ENCODE measurements at places on chromosomes 5 and 9.

DNA sequence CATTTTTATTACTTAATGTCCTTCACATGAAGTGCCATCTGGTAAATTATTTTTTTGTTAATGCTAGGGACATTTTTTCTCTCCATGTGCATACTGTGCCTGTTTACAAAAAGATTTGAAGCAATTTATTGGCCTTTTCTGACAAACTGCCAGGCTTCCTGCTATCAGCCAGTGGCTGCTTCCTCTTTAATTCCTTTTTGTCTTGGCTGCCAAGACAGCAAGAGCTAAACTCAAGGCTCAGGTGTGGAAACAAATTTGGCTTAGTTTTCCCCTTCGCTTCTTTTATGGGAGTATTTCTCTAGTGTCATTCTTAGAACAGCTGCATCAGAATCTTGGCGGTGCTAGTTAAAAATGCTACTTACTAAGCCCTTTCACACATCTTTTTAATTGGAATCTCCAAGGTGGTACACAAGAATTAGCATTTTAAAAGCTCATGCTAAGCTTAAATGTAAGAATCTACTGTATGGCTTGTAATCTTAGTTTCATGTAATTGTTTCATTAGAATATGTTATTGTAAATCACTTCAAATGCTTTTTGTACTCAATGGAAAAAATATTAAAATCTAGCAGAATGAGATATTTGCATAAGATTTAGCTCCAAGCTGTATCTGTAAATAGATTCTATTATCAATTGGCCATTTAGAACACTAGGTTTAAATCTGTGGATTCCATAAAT lies 134.2 kb upstream of the RASGRF2 start:
- no peak for DNase-seq

DNA sequence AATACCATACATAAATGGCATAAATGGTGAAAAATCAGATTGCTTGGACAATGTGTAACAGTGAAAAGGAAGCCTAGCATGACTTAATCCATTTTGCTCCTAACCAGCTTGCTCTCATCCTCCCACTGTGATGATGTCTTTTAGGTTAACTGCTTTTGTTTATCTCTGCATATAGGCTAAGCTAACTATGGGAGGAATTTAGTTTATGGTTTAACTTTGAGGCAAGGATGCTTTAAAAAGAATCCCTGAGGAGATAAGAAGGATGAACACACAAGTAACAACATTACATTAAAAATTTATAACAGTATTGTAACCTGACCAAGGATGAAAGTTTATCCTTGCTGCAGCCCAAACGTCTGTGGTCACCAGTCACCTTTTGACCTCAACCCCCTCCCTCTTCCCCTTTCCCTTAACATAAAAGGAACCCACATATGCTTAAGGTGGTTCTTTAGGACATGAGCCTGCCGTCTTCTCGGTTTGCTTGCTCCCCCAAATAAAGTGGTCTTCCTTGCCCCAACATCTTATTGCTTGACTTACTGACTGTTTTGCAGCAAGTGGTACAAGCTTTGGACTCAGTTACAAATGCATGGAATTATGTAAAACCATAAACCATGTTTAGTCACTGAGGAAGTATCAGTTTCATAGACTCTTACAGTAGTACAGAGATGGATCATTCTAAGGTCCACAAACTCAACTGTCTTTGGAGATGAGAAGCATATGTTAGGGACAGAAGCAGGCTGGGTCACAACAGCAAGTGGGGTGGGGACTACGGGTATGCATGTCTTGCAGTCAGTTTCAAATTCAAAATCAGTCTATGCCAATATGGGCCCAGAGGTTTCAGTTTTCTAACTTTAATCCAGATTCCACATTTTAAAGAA lies 31.3 kb downstream of the AGXT2 start:
- no peak for DNase-seq

DNA sequence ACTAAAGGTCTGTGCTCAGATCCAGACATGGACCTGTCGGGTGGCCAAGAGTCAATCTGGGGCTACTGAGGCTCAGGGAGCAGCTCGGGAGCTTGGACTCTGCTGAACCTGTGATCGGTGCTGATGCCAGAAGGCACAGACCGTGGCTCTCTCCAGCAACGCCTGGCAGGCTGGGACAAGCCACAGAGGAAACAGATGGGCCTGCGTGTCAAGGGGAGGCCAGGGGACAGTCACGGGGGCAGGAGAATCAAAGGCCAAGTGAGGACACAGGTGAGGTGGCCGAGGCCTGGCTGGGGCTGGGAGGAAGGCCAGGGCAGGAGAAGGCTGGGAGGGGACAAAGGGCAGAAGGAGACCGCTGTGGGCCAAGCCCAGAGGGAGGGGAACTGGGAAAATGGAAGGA lies 43.4 kb downstream of the EPB41L4B start:
- no peak for DNase-seq

DNA sequence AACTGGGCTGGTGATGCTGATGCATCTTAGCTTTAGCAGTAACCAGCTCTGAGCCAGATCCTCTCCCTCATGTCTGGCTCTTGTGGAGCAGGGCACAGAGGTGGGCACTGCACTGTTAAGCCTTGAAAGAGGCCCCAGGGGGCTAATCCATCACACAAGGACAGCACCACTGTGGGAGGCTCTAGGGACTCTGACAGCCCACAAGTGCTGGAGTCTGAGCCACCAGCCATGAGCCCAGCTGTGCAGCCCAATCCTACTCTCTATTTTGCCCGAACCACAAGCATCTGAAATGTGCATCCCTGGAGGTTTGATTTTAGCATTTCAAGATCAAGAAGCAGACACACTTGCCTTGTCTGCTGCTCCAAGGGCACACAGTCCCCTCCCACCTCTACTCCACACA lies 407.1 kb upstream of the TRPC7 start:
- DNase-seq: no peak

DNA sequence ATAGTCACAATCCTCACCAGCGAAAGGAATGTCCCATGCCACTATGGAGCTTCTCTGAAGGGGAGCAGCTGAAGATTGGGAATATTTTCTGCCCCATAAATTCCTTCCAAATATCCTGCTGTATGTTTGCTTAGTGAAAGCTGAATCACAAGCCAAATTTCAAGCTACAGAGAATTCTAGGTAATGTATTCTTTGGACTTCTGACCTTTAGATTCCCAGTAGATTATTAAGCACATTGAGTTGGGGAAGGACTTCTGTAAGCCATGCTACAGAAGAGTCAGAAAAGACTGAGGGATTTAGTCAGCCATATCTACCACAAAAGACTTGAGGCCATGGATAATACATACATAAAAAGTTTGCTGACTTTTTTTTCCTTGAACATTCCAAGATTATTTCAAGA lies 1342.0 kb upstream of the NUDT12 start:
- DNase-seq: no peak

GRCh38 chr5:90503596-90503995 lies 25.8 kb downstream of the LYSMD3 start:
- no peak for DNase-seq

GRCh38 chr5:138210985-138211384 lies 2.1 kb downstream of the CDC23 start:
- no peak for DNase-seq

- DNase-seq: no peak
Observed at GRCh38 chr9:113951032-113951372, 74.9 kb downstream of the ZNF618 start.

GRCh38 chr9:69292078-69292477 lies 32.9 kb upstream of the ENTREP1 start:
- no peak for DNase-seq

GRCh38 chr5:50958852-50959457 lies 292.5 kb downstream of the PARP8 start:
- DNase-seq: no peak

GRCh38 chr9:8917956-8918739 lies 1118.6 kb upstream of the DMAC1 start:
- no peak for DNase-seq

DNA sequence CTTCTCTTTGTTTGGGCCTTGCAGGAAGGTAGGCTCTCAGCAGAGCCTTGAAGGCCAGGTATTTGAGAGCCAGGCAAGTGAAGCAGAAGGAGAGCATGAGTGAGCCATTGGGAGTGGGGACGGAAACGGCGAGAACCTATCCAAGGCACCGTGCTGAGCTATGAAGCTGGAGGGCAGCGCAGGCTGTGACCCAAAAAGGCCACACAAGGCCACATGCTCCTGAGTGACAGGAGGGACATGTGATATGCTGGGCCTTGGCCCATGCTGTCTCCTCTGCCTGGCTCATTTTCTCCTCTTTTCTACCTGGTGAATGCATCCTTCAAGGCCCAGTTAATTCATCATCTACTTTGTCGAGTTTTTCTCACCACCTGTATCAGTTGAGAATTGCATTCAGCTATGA lies 136.3 kb downstream of the PALM2AKAP2 start:
- DNase-seq: no peak

GRCh38 chr5:75059912-75060545 lies 7.7 kb upstream of the GCNT4 start:
- no peak for DNase-seq

DNA sequence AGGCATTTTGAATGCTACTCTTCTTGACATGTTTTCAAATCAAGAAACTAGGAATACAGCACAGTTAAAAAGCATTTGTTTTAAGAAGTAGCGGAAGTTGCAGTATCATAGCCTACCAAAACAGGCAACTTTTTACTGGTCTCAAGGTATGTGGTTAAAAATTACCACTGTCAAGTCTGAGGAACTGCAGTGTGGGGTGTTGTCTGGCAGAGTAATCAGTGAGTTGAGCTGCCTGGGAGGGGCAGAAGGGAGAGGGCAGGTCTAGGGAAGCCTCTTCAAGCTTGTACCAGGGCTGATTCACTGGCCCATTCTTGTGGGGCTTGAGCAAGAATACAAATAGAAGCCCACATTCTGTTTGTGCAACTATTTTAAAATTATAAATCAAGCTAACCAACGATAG lies 42.4 kb upstream of the SV2C start:
- no peak for DNase-seq

GRCh38 chr5:140251527-140251973 lies 51.4 kb downstream of the PFDN1 start:
- DNase-seq: no peak

- DNase-seq: no peak
Observed at GRCh38 chr5:181173420-181174342, 26.3 kb downstream of the OR2V2 start.

- DNase-seq: no peak
Observed at GRCh38 chr5:116013936-116014335, 18.3 kb upstream of the ARL14EPL start.

GRCh38 chr9:113854310-113854709 lies 21.8 kb upstream of the ZNF618 start:
- no peak for DNase-seq

DNA sequence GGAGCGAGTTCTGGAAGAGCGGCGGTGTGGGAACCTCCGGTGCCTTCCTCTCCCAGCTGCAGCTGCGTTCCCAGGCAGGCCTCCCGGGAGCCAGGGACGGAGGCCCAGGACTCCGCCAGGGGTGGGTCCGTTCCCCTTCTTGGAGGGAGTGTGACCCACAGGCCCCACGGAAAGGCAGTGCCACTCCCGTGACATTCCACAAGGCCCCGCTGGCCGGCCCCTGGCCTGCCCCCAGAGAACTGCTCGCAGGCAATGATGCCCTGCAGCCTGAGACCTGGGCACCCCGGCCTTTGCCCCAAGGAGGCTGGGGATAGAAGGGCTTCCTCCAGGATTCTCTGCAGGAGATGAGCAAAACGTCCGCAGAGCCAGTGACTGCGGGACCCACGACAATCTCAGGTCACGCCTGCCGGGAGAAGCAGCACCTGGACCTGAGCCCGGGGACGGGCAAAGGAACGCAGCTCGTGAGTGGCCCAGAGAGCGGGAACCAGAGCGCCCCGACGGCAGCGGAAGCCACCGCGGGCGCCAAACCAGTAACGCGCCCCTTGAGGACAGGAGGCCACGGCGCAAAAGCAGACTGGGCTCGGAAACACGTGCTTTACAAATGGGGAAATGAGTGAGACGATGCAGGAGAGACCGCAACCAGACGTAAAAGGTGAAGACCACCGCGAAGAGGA lies 9.3 kb downstream of the OBP2B start:
- DNase-seq: no peak

GRCh38 chr5:120361941-120362340 lies 102.2 kb upstream of the PRR16 start:
- no peak for DNase-seq

DNA sequence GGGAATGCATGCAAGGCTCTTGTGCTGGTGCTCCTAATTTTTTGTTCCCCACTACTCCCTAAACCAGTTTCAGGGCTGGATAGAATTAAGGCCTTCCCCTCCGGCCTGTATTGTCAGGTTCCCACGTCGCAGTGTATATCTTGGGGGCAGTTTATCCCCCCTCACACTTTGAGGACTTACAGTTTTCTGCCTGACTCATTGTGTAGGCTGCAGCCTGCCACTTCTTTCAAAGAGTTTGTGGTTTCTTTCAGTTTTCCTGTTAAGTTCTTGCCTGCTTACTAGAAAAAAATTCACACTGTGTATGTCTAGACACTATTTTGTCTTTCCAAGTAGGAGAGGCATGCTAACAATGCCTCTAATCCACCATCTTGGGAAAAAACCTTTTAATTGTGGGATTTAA lies 28.4 kb upstream of the BTNL3 start:
- no peak for DNase-seq

- no peak for DNase-seq
Observed at GRCh38 chr9:137162505-137163364, 7.1 kb downstream of the LRRC26 start.

All from anterior cingulate cortex (tissue), 58 donors.